Large intestine (tissue), 12 donors: ENCODE measurements at places on chromosomes 1 and 21. TPM values are rescaled to one million over a fixed set of nuclear protein-coding genes. Genes with fewer than 3 reads are reported as not detected.

DNA sequence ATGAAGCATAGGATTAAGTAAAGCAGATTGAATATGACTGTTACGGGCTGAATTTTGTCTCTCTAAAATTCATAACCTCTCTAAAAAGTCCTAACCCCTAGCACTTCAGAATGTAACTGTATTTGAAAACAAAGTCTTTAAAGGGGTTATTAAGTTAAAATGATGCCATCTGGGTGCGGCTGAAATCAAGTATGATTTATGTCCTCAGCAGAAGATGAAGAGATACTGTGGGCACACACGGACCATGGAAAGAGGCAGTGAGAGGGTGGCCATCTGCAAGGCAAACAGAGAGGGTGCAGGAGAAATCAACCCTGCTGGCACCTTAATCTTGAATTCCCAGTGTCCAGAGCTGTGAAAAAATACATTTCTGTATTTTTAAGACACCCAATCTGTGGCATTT lies 3.8 kb upstream of the USP25 start:
- H3K27me3 ChIP-seq = no peaks in the 10 kb centered on the region
- no peak overlapping the region for H3K4me3 ChIP-seq
- H3K27ac ChIP-seq = no peak overlapping the region
- no peak for DNase-seq
- no peaks in the 10 kb centered on the region for H3K36me3 ChIP-seq

Gene CHD5
- polyA plus RNA-seq = 2.6 TPM

Gene CHODL
- 1.2 TPM for polyA plus RNA-seq

DNA sequence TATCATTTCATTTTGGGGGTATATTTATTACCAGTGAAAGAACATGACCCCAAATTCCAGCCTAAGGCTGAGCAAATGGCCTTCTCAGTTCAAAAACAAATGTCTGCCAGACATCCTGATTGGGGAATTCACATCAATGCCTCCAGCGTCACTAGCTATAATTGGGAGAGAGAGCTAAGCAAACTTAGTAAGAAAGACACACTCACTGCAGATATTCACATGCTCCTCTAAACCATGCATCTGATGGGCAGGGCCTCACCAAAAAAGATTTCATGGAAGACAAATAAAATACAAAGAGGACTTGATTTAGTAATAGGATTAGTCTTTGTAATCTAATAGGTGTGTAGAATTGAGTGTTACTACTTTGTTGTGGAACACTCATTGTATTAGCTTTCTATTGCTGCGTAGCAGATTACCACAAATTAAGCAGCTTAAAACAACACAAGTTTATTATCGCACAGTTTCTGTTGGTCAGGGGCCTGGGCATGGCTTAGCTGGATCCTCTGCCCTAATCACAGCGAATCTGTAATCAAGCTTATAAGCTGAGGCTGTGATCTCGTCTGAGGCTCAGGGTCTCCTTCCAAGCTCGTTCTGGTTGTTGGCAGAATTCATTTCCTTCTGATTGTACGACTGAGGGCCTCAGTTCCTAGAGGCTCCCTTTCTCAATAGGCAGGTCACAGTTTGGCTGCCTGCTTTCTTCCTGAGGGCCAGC lies 243.0 kb downstream of the PBX1 start:
- H3K27me3 ChIP-seq = no peaks in the 10 kb centered on the region
- H3K4me1 ChIP-seq = no peaks in the 10 kb centered on the region
- no peak for DNase-seq
- no peak overlapping the region for H3K4me3 ChIP-seq

GRCh38 chr1:206784471-206784903 lies 12.2 kb upstream of the IL10 start:
- no peak overlapping the region for H3K27ac ChIP-seq
- no peak overlapping the region for H3K4me3 ChIP-seq
- no peaks in the 10 kb centered on the region for H3K4me1 ChIP-seq

DNA sequence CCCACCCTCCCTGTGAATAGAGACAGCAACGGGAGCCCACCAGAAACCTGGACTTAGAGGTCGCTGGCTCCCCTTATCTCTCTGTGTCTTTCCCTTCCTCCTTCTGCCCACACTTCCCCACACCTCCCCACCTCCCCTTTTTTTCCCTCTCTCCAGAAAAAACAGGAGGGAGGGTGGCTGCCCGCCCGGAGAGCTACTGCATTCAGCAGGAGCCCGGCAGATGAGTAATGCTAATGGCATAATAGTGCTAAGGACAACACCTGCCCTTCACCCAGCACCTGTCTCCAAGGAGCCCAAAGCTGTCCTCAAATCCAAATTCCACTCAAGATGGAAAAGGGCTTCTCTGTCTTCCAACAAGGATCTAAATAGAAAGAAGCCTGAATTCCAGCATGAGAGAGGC lies 11.4 kb upstream of the PRELP start:
- H3K27ac ChIP-seq = no peak overlapping the region
- DNase-seq = no peak
- H3K36me3 ChIP-seq = no peaks in the 10 kb centered on the region
- no peaks in the 10 kb centered on the region for H3K27me3 ChIP-seq

DNA sequence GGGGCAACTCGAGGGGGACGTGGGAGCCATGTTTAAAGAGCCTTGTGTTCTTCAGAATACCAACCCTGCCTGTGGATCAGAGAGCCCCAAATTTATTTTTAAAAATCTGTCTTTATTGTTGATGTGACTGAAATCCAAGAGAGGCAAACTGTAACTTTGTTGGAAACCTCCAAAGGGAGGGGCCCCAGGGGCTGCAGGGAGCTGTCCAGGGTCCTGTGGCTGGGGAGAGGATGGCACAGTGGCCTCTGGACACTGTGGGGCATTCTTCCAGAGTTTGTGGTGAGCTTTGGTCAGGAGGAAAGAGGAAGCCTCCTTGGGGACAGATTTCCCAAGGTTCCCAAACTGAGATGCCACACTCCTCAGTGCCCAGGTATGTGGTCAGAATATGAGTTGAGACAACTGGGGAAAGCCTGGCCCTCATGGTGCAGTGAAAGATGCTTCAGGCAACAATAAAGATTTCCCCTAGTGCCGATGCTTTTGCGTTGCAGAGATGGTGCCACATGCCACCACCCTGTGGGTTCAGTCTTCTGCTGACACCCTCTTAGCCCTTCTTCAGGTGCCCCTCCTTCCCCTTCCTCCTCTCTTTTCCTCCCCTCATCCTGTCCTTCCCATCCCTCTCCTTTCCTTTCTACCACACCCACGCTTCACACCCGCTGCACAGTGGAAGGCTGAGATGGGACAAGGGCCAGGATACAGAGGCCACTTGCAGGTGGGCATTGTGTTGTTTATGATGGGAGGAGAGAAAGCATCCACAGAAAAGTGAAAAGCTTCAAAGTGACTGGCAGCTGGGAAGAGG lies 122.1 kb downstream of the UCK2 start:
- no peak overlapping the region for H3K27ac ChIP-seq
- H3K4me1 ChIP-seq = no peaks in the 10 kb centered on the region
- H3K36me3 ChIP-seq = no peaks in the 10 kb centered on the region
- DNase-seq = no peak

GRCh38 chr1:22845398-22845935 lies 127.2 kb downstream of the LACTBL1 start:
- DNase-seq = no peak
- no peaks in the 10 kb centered on the region for H3K4me1 ChIP-seq
- H3K27me3 ChIP-seq = no peaks in the 10 kb centered on the region
- no peak overlapping the region for H3K4me3 ChIP-seq
- H3K36me3 ChIP-seq = peaks cover 18% of the 10 kb centered on the region

- no peak overlapping the region for H3K27ac ChIP-seq
- no peak overlapping the region for H3K4me3 ChIP-seq
- H3K4me1 ChIP-seq = peaks cover 14% of the 10 kb centered on the region
Measured at GRCh38 chr1:26477446-26478152, 5.4 kb downstream of the HMGN2 start.

Gene MFAP2
- polyA plus RNA-seq = 121 TPM

DNA sequence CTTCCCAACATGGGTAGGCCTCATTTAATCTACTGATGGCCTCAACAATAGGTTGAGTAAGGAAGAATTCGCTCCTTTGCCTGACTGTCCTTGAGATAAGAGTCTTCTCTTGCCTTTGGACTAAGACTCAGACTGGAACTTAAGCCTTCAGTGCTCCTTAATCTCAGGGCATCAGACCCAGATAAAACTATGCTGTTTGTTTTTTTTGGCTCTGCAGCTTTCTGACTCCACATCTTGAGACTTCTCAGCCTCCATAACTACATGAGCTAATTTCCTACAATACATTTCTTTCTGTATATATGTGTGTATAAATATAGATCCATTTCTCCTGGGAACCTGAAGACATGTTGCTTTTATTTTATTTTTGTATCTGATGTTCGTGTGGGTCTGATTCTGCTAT lies 1470.7 kb upstream of the PRMT6 start:
- H3K27me3 ChIP-seq = no peaks in the 10 kb centered on the region
- H3K27ac ChIP-seq = no peak overlapping the region
- H3K36me3 ChIP-seq = no peaks in the 10 kb centered on the region
- H3K4me3 ChIP-seq = no peak overlapping the region

Gene DONSON
- 26.4 TPM for polyA plus RNA-seq

DNA sequence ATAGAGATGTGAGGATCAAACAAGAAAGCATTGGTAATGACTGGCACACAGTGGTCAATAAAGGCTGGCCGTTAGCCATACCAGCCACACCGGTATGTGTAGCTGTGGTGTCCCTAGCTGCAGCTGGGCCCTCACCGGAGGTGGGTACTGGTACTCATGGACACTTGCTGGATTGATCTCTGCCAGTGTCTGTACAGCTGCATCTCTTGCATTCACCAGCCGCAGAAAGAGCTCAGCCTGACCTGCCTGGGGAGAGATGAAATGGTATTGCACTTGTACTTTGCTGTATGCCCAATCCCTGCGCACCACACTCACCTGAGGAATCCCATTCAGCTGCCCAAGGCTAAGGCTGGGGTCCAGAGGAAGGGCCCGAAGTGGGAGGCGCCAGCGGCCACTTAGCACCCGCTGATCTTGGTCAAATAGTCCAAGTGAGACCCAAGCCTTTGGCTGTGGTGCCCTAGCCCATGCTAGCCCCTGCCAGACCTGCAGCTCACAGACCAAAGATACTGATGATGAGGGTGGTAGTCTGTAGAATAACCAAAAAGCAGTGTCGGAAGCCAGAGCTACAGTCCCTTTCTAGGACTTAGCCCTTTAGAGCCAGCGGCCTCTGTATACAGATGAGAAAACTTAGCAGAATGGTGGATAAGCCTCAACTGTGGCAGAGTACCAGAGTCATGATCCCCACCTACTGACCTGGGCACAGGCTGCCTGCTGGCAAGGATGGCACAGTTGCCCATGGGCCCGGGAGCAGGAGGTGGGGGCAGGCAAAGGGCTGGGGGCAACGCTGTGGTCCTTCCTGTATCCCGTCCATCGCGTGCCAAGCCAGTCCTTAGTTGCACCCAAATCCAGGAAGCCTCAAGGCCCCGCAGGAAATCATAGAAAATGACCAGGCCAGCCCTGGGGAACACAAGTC lies 3.0 kb downstream of the CCDC17 start:
- H3K27me3 ChIP-seq = no peaks in the 10 kb centered on the region
- H3K4me1 ChIP-seq = peaks cover 10% of the 10 kb centered on the region
- no peak for DNase-seq
- no peak overlapping the region for H3K4me3 ChIP-seq

Gene ZNF683
- 0.27 TPM for polyA plus RNA-seq

GRCh38 chr1:12339811-12340543 lies 110.1 kb downstream of the VPS13D start:
- H3K27me3 ChIP-seq = no peaks in the 10 kb centered on the region
- H3K4me3 ChIP-seq = no peak overlapping the region
- no peak overlapping the region for H3K27ac ChIP-seq

DNA sequence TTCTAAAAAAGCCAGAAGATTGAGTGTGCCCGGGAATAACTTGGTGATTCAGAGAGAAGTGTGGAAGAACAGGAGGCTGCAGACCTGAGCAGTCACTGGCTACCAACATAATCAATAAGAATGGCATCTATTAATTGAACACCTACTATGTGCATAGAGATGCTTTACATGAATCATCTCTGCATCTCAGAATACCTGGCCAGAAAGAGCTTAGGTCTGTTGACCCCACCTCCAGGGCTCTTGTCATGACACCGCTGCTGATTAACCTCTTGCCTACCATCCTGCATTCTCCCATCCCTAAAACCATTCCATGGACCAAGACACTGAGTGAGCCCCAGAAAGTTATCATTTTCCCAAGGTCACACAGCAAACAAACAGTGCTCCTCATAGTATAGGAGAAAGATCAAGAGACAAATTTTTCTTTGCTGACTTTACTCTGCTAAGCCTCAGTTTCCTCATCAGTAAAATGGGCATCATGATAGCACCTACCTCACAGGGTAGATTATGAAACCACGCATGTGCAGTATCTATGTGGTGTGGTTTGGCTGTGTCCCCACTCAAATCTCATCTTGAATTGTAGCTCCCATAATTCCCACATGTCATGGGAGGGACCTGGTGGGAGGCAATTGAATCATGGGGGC lies 16.3 kb upstream of the PINK1 start:
- DNase-seq = no peak
- H3K4me1 ChIP-seq = peaks cover 16% of the 10 kb centered on the region
- no peak overlapping the region for H3K4me3 ChIP-seq
- H3K27ac ChIP-seq = no peak overlapping the region
- no peaks in the 10 kb centered on the region for H3K27me3 ChIP-seq

Gene MCOLN3
- 181 TPM for polyA plus RNA-seq

Gene GGPS1
- polyA plus RNA-seq = 35.5 TPM

DNA sequence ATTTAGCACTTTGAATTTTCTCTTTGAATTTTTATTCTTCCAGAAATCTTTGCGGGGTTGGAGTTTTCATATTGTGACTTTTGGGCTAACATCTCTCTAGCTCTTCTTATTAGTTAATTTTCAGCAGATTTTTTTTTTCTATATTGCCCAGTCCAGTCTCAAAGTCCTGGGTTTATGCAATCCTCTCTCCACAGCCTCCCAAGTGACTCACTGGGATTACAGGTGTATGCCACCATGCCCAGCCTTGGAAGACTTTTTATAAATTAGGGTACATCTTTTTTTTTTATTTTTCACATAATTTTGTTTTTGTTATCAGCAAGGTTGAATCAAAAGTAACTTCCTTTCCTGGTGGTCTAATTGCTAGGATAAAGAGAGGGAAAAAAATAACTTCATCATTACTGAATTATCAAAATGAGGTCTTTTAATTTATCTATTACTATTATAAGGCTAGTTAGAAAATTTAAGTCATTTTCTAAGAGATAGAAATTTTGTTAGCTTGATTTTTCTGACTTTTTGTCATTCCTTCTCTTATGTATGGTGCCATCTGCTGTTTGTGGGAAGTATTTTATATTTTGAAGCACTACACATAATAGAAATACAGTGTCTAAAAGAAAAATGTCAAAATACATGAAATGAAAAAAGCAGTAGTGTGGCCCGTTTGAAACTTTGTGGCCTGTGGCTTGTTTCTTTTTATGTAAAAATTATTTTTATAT lies 273.4 kb upstream of the CACYBP start:
- H3K27me3 ChIP-seq = no peaks in the 10 kb centered on the region
- H3K27ac ChIP-seq = no peak overlapping the region
- no peaks in the 10 kb centered on the region for H3K36me3 ChIP-seq
- H3K4me3 ChIP-seq = no peak overlapping the region
- peak; percentile 75 for DNase-seq

GRCh38 chr1:24201941-24202440 lies 14.9 kb upstream of the IFNLR1 start:
- no peak overlapping the region for H3K4me3 ChIP-seq
- H3K4me1 ChIP-seq = peaks cover 17% of the 10 kb centered on the region
- H3K36me3 ChIP-seq = no peaks in the 10 kb centered on the region
- peak overlapping the region; percentile 48 for H3K27ac ChIP-seq
